ENCODE measurements at places on chromosomes 7 and 10.
A peak's percentile ranks its signal among the peaks of the same experiment; 100 is the strongest.

DNA sequence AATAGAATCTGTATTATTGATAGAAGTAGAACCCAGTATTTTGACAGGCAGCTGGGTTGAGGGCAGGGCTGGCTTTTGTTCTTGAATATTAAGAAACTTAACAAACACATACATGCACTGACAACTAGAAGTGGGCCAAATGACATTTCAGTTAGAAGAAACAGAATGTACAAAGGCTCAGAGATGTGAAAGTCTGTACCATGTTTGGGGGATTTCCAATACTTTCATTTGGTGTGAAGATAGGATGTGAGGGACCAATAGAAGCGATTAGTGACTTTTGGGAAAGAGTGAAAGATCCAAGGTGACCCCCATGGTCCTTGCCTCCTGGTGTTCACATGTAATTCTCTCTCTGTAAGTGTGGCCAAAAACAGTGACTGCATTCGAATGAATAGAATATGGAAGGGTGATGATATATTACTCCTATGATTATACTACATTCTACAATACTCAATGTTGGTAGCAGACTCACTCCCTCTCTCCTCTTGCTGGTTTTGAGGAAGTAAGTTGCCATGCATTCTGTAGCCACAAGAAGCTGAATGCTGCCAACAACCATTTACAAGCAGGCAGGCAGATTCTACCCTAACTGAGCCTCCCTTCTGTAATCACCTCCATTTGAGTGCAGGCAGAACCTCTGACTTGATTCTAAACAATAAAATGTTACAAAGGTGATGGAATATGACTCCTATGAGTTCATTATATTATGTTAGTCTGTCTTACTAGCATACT lies 151.4 kb downstream of the TMEM168 start:
- no peak for DNase-seq

DNA sequence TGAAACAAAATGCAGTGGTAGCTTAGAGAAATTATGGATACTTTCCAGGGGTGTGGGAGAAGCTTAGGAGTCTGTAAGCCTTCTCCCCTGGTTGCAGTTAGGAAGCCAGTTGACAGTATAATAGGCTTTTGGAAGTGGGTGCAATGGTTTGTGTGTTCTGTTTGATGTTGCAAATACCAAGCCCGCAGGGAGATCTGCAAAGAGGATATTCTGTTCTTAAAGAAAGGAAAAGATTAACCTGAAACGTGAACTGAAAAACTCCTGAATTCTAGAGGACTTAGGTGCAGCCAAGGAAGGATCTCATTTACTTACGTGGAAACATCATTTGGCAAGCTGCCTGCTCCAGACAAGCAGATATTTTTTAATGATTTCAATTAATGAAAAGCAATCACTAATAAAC lies 496.6 kb downstream of the AUTS2 start:
- DNase-seq = no peak

DNA sequence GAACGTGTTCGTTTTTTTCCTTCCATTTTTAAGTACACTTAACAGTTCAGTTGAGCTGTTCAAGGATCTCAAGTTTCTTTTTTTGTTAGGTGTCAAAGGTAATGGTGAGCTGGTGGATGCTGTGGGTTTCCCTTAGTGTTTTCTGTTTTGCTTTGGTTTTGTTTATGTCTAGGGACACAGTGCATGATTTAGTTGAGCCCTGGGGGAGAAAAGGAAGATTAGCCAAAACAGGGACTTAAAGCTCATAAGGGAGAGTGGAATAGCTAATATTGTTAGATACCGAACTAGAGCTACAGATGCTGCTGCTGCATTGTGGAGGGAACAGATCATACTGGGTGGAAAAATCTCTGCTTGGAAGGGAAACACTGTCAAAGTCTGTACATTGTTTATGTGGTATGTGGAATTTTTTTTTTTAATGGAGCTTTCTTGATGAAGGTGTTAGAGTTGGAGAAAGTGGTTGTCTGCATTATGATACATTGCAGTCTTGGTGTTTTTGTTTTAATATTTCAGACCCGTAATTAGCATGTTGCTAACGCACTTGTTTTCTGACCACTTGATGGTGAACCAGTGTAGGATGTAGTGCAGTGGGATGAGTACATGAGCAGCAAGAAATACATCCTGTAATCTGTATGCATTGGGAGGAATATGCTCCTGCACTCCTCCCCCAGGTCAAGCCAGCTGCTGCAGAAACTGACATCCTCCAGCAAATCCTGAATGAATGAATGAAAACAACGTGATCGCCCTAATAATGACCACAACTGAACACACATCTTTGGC lies 2.1 kb downstream of the GLCCI1 start:
- no peak for DNase-seq

DNA sequence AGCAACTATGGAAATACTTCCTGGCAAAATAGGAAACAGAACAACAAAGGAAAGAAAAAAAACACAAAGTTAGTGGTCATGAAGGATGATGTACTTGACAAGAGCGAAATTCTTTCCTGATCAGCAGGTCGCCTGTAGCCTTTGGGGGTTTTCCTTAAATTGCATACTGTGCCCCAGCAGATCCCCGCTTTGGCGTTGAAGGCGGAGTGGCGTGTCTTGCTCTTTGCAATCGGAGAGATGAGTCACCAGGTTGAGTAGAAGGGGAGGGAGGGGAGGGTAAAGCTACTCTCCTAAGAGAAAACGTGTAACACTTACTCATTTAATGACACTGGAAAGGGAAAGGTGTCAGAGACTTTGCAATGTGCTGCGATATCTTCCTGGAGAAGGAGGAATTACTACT lies 587.2 kb downstream of the SORCS1 start:
- peak; percentile 2 for DNase-seq

DNA sequence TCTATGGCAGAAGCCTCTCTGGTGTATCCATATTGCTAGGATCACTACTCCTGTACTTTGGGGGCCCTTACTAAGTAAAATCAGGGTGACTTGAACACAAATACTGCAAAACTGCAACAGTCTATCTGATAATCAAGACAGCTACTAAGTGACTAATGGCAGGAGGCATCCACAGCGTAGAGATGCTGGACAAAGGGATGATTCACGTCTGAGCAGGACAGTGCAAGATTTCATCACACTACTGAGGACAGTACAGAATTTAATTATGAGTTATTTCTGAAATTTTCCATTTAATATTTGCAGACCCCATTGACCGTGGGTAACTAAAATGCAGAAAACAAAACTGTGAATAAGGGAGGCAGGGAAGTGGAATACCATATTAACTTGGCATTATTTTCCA lies 10.4 kb downstream of the CUL2 start:
- DNase-seq = peak; percentile 69

GRCh38 chr10:84179059-84179710 lies 5.6 kb downstream of the GPR15LG start:
- DNase-seq = peak; percentile 77

DNA sequence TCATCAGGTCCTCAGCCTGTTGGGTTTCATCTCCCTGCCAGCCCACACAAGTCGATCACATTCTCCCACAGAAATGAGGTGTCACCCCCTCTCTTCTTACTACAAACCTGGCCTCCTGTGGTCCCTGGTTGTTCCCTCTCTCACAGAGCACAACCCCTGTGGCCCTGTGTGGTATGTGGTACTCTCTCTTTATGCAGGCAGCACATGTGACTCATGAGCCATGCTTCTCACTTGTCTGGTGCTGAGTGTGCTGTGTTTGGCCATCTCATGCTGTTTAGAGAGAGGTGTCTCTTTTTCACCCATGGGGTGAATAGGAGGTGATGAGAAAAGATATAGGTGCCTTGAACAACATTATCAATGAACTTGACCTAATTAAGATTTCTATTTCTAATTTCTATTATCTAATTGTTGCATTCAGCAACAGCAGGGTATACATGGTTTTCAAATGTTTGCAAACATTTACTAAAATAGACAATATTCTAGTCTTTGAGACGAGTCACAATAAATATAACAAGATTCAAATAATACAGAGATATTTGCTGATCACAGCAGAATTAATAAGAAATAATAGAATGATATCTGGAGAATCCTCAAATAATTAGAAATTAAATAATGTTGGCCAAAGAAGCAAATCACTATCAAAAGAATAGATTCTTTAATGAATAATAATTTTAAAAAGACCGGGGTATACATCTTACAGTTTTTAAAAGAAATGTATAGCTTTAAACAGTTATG lies 633.8 kb upstream of the IGFBP3 start:
- DNase-seq = no peak

DNA sequence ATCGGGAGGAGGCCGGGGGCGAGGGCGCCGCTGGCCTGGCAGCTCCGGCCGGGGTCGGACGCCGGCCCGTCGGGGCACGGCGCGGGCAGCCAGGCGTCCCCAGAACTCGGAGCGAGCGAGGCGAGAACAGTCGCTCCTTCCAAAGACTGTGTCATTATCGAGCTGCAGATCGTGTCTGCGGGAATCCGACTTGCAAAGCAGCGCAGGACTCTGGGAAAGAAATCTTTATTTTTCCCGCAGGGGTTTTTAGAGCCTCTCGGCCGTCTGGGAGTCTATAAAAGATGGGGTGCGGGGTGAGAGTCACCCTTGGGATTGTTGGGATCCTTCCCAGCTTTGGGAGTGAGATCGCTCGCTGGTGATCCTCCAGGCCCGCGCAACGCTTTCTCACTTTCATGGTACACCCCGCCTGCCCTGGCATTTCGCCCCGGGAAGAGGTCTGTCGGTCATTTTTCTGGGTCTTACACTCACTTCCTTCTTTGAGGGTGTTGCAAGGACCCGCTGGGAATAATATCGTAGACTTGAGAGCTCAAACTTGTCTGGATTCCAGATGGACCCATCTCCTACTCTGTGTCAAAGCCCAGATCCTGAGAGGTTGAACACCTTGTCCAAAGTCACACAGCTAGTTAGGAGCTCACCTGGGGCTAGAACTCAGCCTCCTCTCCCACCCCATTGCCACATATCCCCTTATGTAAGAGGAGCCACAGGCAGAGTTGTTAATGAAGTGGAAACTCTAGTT lies 1.0 kb downstream of the UBTD1 start:
- peak; percentile 84 for DNase-seq

- DNase-seq = no peak
Measured at GRCh38 chr10:113959383-113959760, 84.3 kb upstream of the ADRB1 start.

All from fibroblast of gingiva (primary cell).